ENCODE measurements at places on chromosomes 1 and 21.

DNA sequence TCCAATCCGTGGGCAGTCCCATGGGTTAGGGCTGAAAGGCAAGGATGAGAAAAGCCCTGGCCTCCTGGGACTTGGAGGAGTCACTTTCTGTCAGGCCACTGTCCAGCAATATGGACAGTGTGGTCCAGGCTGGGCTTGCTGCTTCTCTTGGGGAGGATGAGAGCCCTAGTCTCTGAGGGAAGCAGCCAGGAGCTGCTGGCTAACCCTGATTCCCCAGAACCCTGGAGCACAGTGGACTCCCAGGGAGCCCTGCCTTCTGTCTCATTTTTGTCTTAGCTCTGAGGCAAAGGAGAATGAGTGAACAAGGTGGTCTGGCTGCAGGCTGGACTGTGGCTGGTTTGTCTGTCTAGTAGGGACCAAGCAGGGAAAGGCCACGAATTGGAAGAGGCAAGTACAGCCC lies 23.8 kb upstream of the EDN2 start:
- DNase-seq, result no peak

DNA sequence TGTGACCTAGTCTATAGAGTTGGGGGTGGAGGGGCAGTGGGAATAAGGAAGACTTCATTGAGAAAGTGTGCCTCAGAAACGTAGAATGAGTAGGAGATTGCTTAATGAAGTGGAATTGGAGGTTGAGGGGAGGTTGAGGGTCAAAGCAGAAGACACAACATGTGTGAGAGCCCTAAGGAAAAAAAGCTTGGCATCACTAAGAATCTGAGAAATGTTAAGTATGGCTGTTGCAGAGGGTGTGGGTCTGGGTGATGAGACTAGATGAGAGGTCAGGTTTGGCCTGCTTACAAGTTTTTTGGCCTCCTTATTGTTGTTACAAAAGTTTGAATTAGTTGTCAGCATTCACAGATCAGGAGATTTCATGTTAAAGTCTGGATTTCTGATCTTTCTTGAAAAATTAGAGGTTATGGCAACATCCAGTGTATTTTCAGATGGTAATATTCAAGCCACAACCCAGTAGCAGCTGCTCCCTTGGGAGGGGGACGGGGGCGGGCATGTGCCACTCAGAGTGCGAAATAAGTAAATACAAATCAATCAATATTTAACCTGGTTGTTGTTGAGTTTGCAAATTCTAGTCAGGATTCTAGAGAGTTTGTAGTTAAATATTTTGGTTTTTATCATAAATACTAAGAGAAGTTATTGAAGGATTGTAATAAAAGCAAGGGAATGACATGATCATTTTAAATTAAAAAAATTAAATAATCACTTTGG lies 4.3 kb downstream of the MAN1A2 start:
- no peak for DNase-seq

GRCh38 chr1:226632169-226632879 lies 83.8 kb downstream of the STUM start:
- DNase-seq, result no peak

DNA sequence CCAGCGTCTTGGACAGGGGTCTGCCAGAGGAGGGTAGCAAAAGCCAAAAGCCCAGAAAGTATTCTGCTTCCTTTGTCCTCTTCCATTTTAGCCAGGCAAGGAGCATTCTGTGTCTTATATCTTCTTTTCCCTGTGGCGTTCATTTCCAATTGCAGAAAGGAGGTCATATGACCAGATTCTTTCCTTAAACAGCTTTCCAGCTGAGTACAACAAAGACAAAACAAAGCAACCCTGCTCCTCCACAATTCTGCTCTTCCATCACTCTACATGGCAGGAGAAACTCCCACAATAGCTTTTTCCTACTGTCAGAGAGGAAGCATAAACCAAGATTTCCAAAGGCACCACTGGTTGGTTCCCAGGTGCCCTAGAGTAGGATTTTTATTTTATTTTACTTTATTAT lies 19.7 kb downstream of the ENSA start:
- no peak for DNase-seq

- no peak for DNase-seq
Observed at GRCh38 chr1:198588845-198589244, 48.4 kb upstream of the ATP6V1G3 start.

DNA sequence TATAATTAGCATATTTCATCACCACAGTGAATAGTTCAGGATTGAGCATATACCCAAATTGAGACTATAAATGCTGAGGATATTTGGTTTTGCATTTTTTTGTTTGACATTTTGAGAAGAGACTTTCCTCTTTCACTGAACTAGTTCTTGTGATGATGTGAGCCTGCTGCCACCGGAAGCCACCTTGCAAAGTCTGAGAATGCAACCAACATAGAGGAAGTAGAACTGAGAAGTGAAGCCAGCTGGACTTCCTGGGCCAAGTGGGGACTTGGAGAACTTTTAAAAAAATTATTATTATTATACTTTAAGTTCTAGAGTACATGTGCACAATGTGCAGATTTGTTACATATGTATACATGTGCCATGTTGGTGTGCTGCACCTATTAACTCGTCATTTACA lies 102.3 kb downstream of the RPE65 start:
- no peak for DNase-seq

- no peak for DNase-seq
Observed at GRCh38 chr1:174914991-174915390, 84.8 kb upstream of the CACYBP start.

DNA sequence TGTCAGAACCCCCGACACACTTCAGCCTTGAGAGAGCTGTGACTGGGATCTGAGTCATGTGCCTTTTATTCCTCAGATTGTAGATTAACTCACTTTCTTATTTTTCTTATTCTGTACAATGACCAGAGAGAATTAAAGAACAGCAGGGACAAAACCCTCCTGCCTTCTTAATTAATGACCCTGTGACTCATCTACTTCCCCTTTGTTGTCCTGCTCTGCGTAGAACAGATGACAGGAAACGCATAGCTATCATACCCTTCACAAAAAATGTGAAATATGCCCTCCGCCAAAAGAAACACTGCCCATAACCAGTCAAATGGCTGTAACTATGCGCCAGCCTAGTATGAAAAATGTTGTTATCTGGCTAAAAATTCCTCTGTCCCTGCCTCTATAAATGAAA lies 9.1 kb upstream of the PADI2 start:
- DNase-seq, result no peak

GRCh38 chr1:156064615-156065014 lies 3.7 kb downstream of the RAB25 start:
- no peak for DNase-seq

DNA sequence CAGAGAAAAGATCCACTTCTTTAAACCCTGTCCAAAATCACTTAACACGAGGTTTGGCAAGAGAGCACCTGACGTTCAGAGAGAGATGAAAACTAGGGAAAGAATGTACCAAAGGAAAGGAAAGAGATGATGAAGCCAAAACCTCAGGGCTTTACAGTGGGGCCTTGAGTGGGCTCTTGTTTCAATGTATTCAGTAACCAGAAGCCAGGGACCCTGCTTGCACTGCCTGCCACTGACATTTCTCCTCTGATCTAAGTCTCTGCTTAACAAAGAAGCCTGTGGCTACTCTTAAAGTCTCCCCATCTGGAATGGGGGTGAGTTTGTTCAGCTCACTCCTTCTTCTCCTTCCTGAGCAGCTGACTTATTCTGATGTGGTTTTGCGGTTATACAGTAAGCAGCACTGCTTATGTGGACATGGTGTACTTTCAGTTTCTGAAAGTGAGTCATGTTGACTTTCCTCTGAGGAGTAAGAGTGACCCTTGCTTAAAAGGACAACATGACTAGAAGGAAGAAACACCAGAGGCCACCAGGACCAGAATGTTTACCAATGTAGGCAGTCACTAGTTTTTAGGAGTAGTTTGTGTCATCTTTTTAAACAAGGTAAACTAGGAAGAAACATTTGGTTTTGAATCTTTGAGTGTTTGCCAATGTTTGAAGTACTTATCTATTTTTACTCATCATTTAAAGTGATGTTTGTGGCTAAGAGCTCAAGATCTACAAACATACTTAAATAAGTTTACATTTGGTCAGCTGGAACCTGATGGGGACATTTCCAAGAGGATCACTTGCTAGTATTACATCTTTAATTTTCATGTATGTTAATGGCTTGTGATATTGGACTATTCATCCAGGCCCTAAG lies 87.4 kb downstream of the FASLG start:
- DNase-seq, result peak; percentile 38

DNA sequence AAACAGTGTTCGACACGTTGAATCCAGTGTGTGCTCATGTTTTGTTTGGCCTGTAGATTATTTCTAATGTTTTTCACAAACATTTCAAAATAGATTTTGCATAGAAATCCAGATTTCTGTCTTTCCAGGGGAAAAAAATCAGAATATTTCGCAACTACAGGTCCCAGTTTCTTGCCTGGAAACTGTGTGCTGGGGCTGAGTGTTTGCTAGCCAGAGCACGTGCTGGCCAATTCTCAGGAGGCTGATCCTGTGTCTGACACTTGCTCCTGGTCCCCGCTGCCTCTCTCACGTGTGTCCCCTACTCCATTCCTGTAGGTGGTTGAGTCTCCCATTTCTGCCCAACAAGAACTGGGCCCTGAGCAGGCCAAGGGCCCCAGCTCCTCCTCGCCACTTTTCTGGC lies 2.4 kb downstream of the MAB21L3 start:
- no peak for DNase-seq

- DNase-seq, result no peak
Observed at GRCh38 chr1:234684856-234685255, 74.9 kb upstream of the IRF2BP2 start.

GRCh38 chr1:159318784-159319551 lies 16.8 kb downstream of the FCER1A start:
- DNase-seq, result no peak

DNA sequence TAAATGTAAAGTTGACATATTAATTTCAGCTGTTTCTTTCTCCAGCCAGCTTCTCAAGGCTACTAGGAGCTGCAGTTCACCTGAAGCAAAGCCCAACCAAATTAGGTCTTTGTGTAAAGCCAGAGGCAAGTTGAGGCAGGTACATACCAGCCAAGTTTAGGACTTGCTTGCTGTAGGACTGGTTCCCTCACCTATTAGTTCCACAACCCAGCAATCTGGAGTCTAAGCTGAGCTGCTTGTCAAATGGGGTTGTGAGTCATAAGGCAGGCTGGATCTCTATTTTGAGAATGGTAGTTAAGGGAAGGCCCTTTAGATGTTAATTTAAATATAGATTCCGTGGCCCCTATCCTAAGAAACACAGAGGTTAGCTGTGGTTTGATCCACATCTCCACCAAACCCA lies 7.6 kb upstream of the FLG2 start:
- DNase-seq, result no peak

GRCh38 chr1:212728606-212729005 lies 29.0 kb upstream of the BATF3 start:
- DNase-seq, result no peak

- DNase-seq, result no peak
Observed at GRCh38 chr1:163056831-163057230, 12.3 kb upstream of the RGS4 start.

- peak; percentile 83 for DNase-seq
Observed at GRCh38 chr1:150579110-150579944, at the start of gene MCL1. Gene MCL1 (minus strand): TSS chr1:150579610. CDS start chr1:150579530, 80 bp downstream.

DNA sequence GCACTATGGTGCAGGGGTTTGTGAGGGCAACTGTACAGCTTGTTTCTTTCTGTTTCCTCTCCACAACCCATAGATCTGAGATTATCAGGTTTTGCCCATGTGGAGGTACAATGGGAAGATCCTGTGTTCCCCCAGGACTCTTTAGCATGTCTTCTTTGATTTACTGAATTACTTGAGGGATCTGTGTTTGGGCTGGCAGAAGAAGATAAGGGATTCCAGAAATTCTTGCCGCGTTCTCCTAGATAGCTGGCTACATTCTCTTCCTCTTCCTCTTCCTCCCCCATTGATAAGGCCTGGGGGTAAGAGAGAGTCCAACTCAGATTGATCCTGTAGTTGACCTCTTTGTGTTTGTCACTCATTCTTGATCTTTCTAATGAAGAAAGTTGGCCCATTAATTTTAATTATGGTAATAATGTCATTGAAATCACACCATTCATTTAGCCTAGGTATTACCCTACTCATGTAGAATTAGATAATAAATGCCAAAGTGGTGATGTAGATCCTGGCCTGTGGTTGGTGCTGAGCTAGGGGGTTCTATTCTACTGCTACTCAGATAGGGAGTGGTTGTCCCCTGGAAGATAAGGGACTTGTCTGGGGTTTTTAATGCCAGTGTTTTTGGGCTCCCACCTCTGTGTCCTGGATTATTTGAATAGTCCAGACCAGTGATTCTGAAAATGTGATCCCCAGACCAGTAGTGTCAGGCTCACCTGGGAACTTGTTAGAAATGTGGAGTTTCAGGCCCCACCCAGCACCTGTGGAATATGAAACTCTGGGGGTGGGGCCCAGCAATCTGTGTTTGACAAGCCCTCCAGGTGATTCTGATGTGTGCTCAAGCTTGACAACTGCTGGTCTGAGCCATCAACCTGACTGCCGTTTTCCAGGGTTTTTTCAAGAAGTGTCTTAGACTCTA lies 122.2 kb downstream of the NOS1AP start:
- no peak for DNase-seq

GRCh38 chr1:24191860-24192259 lies 4.8 kb upstream of the IFNLR1 start:
- DNase-seq, result no peak

DNA sequence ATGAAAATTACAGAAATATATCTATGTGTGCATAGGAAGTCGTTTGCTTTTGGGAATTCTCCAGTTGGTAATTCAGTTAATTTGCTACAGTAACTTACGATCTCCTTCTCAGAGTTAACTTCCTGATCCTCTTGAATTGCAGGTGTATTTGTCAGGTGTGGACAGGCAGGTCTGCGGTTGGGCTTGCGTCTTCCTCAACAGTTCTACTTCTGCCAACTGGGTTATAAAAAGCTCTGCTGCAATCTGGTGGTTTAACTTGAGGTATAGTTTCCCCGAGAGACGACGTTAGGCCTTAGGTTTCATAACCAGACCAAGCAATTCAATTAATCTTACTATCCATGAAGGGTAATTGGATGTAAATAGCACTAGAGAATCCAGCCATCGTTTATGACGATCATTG lies 88.2 kb downstream of the GABPA start:
- no peak for DNase-seq

DNA sequence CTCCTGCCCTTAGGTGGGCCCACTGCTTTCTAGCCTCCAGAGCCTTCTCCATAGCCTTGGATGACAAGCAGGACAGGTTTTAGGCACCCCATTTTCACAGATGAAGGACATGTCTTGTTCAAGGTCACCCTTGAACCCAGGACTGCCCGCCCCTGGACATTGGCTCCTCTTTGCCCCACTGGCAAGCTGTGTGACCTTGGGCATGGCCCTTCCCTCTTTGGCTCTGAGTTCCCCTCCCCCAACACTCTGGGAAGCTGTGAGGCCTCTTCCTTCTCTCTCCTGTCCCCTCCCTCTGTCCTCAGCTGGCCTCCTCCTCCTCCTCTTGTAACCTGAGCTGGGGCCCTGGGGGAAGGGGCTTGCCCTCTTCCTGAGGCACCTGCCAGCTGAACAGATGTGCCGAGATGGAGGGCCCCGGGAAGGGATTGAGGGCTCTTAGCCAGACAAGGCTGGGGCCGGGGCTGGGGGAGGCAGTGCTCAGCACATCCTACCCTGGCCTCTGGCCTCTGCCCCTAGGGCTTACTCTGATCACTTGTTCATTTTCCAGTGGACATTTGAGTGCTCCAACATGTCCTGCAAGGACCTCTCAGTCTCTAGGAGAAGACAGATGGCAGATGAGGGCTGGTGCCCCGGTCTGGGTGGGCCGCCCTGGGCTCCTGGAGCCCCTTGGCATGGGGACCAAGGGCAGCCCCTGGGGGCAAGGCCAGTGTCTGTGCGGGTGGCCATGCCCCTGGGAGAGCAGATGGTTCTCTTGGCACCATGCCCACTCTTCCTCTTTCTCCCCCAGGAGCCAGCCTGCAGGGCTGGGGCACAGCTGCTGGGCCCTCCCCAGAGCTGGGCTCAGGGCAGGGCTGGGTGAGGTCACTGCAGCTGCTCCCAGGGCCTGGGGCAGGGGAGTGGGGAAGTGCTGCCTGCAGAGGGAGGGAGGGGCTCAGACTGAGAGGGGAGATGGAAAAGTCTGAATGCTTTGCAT lies 10.7 kb downstream of the FOXO6 start:
- no peak for DNase-seq
